T-helper 1 cell (primary cell): ENCODE measurements at places on chromosomes 5 and 9.

- no peak for DNase-seq
Observed at GRCh38 chr9:84212246-84212645, 128.3 kb downstream of the SLC28A3 start.

DNA sequence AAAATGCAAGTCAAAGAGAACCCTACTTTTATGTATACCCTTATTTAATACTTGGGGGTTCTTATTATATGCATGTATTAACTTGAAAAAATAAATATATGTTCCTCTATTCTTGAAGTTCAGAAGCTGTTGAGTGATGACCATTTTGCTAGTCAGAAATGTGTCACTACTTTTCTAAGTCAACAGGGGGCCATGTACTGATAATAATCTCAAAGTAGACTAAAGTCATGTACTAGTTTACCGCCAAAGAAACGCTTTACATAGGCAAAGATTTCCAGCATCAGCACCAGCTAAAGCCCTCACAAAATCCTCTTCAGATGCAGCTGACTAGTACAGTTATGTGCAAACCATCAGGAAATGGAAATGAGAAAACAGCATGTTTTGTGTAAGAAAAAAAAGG lies 5.7 kb upstream of the BHMT start:
- no peak for DNase-seq

- DNase-seq: no peak
Observed at GRCh38 chr5:53430618-53431252, 49.7 kb upstream of the FST start.

GRCh38 chr9:109935406-109936087 lies 155.5 kb downstream of the PALM2AKAP2 start:
- no peak for DNase-seq

GRCh38 chr9:134863306-134863902 lies 17.2 kb upstream of the FCN2 start:
- no peak for DNase-seq
